Activated CD4-positive, alpha-beta T cell treated with anti-CD3 and anti-CD28 coated beads, Interleukin-2, Interleukin-6, amounts not matched to agents 100 ng/mL and 50 ng/mL, durations not matched to agents 16 hours and 8 hours (primary cell): ENCODE measurements at places on chromosomes 3 and 15.

GRCh38 chr3:30919564-30919963 is 25.1 kb upstream of the GADL1 start:
- DNase-seq, result no peak

GRCh38 chr3:167852216-167852615 is 116.7 kb downstream of the SERPINI1 start:
- DNase-seq, result no peak

GRCh38 chr15:42010434-42010833 is 10.4 kb downstream of the PLA2G4E start:
- peak; percentile 44 for DNase-seq

GRCh38 chr3:53236112-53236841 is 19.5 kb downstream of the TKT start:
- DNase-seq, result peak; percentile 36

DNA sequence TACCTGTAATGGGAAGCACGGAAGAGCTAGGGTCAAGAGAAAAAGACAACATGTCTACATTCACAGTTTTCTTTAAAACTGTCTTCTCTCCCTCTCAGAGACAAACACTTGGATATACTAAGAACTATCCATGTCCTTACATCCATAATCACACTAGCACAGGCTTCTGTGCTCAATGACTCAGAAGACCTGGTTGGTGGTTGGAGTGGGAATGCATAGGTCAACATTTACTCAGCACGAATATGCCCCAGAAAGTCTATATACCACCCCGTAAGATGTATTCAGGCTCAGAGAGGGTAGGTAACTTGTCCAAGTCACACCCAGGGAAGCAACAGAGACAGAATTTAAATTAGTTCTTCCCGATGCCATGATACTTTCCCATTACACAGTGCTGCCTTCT is 891.1 kb downstream of the TUSC7 start:
- DNase-seq, result no peak

GRCh38 chr3:15171096-15171495 is 35.0 kb upstream of the CAPN7 start:
- no peak for DNase-seq
